ENCODE measurements at places on chromosomes 1 and 21.

- no peak for DNase-seq
These were observed 6.2 kb downstream of the TTF2 start for GRCh38 chr1:117066367-117066766.

DNA sequence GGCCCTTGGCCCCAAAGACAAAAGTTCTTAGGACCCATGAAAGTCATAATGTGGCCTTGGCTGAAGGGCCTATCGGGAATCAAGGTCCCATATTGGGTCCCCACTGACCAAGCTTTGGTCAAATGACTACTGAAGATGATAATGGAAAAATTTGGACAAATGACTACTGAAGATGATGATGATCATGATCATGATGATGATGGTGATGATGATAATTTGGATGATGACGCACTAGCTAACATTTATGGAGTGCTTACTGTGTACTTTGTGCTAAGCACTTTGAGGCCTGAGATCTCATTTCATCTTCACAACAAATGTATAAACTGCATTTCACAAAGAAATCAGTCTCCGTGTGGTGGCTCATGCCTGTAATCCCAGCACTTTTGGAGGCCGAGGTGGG lies 39.4 kb downstream of the EIF2D start:
- DNase-seq = no peak

GRCh38 chr1:160641323-160642280 lies 5.2 kb downstream of the SLAMF1 start:
- DNase-seq = no peak

DNA sequence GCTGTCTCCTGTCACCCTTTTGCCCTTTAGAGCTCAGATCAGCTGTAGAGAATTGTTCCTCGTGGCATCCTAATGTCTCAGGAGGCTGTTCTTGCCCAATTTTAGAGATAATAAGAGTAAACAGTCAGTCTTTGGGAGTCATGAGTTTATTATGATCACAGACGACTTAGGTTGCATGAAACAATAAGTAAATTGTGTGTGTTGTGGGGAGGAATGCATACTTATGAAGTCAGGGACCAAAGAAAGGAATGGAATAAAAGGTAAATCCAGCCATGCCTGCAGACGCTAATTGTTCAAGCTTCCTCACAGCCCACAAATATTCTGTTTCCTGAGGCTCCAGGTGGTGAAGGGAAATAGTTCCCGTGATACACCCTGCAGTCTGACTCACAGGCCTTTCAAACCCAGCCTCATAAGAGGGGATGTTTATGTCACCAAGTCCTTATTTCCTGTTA lies 897 bp downstream of the EPHX4 start:
- DNase-seq = peak; percentile 15

DNA sequence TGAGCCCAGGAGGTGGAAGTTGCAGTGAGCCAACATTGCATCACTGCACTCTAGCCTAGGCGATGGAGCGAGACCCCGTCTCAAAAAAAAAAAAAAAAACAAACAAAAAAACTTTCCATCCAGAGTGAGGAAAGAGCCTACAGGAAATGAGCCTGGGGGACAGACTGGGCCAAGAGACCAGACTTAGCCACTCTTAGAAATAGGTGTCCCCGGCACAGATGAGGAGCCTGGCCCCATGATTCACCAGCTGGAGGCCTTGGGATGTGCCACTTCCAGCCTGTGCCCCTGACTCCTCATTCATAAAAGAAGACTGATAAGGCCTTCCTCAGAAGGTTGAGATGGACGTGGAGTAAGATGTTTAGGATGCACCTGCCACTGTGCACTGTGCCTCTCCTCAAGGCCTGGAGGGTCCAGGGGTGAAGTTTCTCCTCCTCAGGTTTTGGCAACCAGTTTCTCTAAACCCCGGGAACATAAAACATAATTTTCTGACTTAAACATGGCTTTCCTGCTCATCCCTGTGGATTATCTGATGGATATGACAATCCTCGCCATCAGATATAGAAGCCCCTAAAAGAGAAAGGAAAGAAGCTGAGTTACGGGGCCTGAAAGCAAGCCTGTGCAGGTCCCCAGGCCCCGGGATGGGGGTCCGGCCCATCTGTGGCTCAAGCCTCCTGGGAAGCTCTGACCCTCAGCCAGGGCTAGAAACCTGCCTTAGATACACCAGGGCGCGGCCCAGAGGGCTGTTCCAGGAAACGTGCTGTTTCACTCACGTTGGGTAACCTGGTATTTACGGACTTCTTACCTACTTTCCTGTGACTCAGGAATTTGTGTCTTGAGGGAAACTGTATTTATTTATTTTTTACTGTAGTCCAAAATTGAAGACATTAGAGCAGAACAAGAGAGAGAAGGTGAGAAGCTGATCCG lies 26.0 kb downstream of the MX1 start:
- DNase-seq = no peak

- no peak for DNase-seq
These were observed at the start of gene BLACAT1 for GRCh38 chr1:205455581-205456382. BLACAT1 (minus strand) TSS chr1:205456045.

GRCh38 chr1:225771661-225772322 lies 5.8 kb upstream of the SRP9 start:
- DNase-seq = no peak

- no peak for DNase-seq
These were observed 15.6 kb upstream of the RAP1A start for GRCh38 chr1:111603979-111604378.

DNA sequence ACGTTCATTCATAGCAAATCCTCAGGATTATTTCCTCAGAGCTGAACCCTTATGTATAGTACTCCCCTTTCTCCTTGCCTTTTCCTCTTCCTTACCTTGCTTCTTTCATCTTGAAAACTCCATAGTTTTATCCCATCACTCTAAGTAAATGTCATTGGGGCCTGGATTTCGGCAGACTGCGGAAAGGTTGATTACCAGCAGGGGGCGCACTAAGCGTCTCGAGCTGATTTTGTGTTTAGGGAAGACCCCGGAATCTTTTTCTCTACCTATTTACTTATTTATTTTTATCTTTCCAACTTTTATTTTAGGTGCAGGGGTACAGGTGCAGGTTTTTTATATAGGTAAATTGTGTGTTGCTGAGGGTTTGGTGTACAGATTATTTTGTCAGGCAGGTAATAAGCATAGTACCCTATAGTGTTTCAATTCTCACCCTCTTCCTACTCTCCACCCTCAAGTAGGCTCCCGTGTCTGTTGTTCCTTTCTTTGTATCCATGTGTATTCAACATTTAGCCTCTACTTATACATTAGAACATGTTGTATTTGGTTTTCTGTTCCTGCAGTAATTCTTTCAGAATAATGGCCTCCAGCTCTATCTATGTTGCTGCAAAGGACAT lies 11.4 kb upstream of the MTARC1 start:
- no peak for DNase-seq

- no peak for DNase-seq
These were observed 20.4 kb upstream of the FOXO6 start for GRCh38 chr1:41340655-41341364.

DNA sequence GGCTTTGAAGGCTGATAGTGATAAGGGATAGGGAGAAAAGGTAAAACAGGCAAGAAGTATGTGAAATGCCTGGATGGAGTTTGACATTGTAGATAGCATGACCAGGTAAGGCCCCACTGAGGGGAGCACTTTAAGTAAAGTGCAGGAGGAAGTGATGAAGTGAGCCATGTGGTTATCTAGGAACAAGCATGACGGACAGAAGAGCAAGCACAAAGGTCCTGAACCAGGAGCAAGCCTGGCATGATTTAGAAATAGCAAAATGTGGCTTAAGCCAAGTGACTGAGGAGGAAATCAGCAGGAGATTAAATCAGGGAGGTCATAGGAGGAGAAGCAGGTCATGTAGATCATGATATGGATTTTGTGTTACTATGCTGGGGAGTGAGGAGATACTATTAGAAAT lies 129.2 kb downstream of the GLUL start:
- DNase-seq = no peak

DNA sequence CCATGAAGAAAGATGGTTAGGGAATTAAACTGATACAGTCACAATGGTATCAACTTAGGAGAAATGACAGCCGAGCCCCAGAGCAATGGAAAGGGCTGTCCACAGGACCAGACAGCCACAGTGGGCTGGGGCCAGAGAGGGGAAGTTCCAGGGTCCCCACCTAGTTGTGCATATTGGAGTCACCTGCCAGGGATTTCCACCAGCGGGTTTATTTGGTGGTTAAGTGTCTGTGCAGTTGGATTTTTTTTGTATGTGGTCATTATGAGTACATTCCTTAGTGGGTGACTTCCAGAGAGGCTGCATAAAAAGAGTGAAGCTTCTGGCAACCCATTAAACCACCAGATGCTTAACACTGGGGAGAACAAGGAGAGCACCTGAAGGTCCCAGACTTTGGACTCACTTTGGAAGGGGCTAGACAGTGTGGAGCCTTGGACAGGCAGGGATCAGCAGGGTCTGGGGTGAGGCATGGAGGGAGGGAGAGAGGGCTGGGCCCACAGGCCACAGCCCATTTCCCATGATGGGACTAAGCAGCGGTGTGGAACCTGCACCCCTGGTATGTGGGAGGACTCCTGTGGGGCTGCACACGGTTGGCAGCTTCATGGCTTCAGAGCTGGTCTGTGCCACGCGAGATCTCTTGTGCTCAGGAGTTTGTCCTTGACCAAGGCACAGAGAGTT lies 7.8 kb upstream of the PTTG1IP start:
- DNase-seq = no peak

DNA sequence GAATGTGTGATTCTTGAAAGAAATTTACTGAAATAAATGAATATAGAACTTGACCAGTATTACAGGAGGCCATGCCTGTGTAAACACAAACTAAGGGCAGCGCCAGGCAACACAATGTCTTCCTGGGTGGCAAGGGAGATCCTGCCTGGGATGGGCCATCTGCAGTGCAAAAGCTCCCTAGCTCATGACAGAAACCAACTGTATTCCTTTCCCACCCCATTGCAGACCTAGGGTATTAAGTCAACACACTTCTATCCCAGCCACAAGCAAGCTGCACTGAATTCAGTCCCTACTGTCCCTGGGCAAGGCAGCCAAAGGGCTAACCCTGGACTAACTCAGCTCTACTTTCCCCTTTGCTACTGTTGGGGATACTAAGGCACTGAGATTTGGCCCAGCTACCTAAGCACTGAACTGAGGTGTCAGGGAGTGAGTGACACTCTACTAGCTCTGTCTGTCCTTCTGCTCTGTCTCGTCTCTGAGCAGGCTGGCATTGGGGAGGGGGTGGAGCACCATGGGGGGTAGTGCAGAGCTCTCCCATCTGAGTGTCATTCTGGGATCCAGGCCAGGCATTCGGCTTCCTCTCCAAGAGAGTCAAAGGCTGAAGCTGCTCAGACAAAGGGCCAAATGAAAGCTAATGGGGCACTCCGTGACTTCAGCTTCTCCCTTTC lies 2.5 kb downstream of the INKA2 start:
- peak; percentile 94 for DNase-seq

DNA sequence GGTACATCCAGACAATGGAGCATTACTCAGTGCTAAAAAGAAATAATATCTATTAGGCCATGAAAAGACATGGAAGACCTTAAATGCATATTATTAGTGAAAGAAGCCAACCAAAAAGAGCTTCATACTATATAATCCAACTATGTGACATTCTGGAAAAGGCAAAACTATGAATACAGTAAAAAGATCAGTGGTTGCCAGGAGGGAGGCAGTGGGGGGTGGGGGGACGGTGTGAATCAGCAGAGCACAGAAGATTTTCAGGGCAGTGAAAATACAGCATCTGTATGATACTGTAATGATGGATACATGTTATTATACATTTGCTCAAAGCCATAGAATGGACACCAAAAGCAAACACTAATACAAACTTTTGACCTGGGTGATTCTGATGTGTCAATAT lies 339.4 kb upstream of the SNX7 start:
- no peak for DNase-seq

DNA sequence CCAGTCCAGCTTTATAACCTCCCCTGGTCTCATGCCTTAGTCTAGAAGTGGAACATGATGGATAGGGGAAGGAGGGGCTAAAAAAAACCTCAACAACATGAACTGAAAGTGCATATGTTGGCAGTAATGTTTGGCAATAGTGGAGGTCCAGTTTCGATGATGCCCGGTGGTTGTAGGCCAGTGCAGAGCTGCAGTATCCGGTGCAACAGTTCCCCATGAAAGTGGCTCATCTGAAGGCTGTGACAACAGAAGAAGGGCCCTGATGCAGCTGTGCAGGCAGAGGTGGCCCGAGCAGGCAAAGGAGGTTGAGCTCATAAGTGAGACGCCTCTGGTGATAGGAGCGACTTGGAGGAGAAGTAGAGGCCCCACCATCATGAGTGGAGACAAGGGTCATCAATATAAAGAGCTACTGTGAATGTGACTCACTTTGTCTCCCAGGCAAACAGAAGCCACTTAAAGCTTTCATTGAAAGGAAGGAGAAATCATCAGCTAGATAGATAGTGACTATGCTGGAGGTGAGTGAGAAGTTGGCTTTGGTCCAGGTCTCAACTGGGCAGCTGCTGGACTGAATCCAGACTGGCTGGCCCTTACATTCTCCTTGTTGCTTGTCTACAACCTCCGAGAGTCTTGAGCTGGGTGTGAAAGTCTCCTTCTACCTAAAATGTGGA lies 10.2 kb upstream of the CREG1 start:
- no peak for DNase-seq

DNA sequence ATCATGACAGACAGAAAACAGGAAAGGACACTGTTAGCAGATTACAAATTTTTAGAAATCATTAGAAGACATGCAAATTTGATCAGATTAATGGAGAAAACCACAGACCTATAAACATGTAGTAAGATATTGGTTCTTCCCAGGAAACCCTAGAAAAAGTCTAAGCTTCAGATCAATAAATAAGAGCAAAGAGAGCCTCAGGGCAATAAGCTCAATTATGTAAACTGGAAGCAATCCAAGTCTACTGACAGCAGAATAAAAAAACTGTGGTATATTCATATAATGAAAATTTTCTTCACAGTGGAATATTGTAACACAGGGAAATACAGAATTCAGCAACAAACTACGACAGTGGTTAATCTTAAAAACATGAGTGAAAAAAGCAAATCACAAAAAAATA lies 36.3 kb downstream of the NRDC start:
- peak; percentile 9 for DNase-seq

- peak; percentile 85 for DNase-seq
These were observed 2.0 kb upstream of the PIP5K1A start for GRCh38 chr1:151196292-151196800.

DNA sequence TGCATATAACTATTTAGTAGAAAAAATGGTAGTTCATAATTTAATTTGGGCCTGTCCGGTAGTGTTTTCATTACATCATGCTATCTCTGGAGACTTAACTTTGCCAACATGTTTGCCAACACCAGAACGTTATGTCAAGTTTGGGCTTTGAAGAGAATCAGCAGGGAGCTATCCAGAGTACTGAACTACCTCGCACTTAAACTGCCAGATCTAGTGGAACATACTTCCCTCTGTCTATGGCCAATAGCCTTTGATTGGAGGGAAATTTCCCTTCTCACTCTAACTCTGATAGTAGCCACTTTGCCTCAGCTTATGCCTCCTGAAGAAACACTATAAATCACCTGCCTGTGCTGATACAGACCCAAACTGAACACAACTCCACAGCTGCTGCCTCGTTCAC lies 10.0 kb downstream of the LRRC53 start:
- DNase-seq = no peak

GRCh38 chr1:28297826-28298225 lies 31.0 kb upstream of the MED18 start:
- no peak for DNase-seq

GRCh38 chr1:248926401-248927182 lies 20.6 kb downstream of the PGBD2 start:
- DNase-seq = no peak

GRCh38 chr1:163055531-163055930 lies 13.6 kb upstream of the RGS4 start:
- DNase-seq = no peak

Measured in NCI-H446 (cell line).